HT1080 (cell line): ENCODE measurements at places on chromosomes 4 and X. TPM values are rescaled to one million over a fixed set of nuclear protein-coding genes. Genes with fewer than 3 reads are reported as not detected.

DNA sequence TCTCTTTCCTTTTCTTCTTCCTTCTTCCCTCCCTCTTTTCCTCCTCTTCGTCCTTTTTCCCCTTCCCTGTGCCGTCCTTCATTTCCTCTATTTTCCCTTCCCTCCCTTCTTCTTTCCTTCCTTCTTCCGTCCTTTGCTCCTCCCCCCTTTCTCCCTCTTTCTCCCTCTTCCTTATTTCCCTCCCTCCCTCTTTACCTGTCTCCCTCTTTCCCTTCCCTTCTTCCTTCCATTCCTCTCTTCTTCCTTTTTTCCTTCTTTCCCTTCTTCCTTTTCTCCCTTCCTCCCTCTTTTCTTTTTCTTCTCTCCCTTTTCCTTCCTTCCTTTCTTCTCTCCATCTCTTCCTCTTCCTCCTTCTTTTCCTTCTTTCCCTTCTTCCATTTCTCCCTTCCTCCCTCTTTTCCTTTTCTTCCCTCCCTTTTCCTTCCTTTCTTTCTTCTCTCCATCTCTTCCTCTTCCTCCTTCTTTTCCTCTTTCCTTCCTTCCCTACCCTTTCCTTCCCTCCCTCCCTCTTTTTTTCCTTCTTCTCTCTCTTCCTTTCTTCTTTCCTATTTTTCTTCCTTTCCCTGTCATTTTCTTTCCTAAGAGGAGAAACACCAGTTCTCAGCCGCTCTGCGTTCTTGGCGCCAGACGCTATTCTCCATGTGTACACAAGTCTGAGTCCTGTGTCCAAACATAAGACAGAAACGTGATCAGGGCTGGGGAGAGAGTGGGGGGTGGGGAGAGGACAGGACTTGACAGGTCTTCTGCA is 597.1 kb downstream of the MID1IP1 start:
- DNase-seq: no peak

The OPHN1 gene
- 4.9 and 7.4 TPM in 2 replicates for total RNA-seq

GRCh38 chrX:48936429-48937053 is 17.7 kb upstream of the PIM2 start:
- DNase-seq: no peak

The RAB40AL gene
- total RNA-seq: 0.13 TPM in 1 of 2 replicates, not detected in the other

DNA sequence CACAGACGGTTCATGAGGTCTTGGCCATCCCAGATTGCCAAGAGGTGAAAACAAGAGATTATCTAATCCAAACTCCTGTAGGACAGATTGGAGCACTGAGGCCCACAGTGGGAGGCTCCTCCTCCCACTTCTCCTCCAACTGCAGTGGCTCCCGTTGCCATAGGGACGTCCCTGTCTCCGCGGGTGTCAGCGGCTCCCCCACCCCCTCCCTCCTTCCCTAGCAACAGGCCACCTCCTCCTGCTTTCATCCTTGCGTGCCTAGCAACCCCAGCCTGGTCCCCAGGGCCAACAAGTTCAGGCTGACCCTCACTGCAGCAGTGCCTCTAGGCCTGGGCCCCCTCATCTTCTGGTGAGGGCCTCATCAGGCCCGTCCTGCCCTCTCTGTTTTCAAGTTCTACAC is 6.8 kb upstream of the IQSEC2 start:
- DNase-seq: no peak

GRCh38 chrX:101360390-101360789 is 11.8 kb upstream of the TIMM8A start:
- DNase-seq: no peak

GRCh38 chr4:113825272-113825671 is 63.7 kb upstream of the CAMK2D start:
- no peak for DNase-seq
